AG09309 (cell line): ENCODE measurements at places on chromosomes 12 and 14.

- DNase-seq, result no peak
Measured at GRCh38 chr14:52789118-52789517, 2.3 kb downstream of the GNPNAT1 start.

DNA sequence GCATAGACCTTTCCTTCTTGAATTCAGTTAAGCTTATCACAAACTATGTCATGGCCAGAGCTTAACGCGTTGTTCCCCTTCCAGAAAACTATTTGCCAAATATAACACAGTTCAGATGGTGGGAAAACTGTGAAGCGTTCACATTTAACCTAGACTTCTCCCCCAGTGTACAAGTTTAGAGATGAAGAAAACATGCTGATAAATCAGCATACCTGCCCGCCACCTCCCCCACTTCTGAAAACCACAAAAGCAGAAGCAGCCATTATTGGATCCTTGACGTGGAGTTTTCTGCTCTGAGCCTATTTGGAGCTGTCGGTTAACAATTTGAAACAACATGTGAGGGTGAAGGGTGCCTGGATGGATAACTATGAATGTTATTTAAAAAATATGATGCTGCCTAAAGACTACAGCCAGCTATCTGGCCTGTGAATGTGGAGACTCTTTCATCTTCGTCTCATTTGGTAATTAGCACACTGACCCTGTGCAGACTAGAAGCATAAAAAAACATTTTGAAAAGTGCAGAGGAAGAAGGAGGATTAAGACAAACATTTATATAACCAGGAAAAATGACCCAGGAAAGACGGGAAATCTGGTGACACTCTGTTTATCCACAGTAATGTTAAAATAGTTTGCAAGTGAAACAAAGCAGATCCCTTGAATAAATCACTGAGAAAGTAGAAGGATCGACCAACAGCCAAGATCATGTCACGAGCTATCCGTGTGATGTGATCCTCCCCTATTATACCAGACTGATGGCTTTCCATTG lies 408.2 kb downstream of the AEBP2 start:
- no peak for DNase-seq

- peak; percentile 66 for DNase-seq
Measured at GRCh38 chr14:32709027-32709426, 229.7 kb upstream of the NPAS3 start.

DNA sequence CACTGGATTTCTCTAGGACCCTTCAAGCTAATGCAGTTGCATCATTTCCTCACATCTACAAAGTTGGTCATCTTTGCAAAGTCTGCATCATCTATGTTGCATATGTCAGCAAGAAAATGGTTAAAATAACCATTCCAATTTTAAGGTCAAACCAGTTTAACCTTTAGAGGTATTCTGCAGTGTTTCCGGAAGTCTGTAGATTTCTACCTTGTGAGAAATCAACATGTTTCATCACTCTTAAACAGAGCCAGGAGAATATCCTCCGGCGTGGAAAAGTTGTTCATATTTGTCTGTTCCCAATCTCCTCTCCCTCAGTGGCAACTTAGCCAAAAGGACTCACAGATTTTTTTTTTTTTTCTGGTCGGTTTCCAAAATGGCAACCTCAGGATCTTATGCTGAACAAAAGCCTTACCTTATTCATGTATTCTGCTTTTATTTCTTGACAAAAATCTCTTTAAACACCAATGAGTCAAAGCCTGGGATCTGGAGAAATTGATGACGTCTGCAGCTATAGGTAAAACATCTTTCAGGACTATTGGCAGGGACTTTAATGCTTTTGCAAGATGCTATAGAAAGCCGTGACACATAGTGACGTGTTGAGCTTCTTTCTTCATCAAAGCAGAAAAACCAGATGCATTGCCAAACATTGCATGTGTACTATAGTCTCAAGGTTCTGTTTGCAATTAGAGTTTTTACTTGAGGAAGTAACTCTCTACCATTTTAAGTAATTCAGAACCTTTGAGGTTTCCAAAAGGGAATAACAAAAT lies 16.0 kb upstream of the CDK17 start:
- DNase-seq, result peak; percentile 86

DNA sequence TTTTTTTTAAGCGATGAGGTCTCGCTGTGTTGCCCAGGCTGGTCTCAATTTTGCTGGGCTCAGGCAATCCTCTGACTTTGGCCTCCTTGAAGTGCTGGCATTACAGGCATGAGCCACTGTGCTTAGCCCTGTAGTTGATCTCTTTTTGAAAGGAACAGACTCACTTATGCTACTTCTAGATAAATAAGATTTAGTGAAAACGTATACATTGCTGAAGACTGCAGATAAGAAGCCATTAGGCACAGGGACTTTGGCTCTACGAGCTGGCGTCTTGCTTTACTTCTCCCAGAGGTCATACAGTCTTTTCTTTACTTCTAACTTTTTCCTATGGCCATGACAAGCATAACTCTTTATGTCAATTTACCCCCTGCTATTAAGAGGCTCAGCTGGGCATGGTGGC lies 9.4 kb downstream of the PTGR2 start:
- no peak for DNase-seq

- DNase-seq, result no peak
Measured at GRCh38 chr14:76053572-76054355, 68.2 kb downstream of the IFT43 start.

DNA sequence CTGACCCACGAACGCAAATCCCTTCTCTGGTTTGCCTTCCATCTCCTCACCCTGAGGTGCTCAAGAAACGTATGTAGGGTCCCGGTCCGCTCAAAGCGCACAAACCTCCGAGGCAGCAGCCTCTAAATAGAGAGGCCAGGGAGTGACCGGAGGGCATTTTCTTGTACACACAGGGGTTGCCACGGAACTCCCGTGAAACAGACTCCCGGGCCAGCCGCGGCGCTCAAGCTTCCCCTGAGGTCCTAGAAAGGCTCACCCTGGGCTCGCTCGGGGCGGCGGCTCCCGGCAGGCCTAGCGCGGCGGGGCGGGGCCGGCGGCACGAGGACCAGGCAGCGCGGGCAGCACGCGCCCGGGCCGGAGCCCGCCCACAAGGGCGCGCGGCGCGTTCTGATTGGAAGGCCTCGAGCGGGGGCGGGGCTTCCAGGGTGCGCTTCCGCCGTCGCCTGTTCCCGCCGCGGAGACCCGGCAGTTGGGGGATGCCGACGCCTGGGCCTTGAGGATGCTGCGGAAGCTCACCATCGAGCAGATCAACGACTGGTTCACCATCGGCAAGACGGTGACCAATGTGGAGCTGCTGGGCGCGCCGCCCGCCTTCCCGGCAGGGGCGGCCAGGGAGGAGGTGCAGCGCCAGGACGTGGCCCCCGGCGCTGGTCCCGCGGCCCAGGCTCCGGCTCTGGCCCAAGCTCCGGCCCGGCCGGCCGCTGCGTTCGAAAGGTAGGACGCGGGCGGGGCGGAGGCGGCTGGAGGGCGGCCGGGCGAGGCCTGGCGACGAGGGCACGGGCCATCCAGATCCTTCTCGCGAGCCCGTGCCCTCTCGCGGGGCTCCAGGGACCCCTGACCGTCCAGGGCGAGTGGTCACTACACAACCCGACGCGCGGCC lies at the start of gene TDRD9:
TDRD9 (plus strand) TSS at position 446 of the 880 bp plus-strand sequence; CDS start at position 500, 54 bp downstream.
- DNase-seq, result no peak

DNA sequence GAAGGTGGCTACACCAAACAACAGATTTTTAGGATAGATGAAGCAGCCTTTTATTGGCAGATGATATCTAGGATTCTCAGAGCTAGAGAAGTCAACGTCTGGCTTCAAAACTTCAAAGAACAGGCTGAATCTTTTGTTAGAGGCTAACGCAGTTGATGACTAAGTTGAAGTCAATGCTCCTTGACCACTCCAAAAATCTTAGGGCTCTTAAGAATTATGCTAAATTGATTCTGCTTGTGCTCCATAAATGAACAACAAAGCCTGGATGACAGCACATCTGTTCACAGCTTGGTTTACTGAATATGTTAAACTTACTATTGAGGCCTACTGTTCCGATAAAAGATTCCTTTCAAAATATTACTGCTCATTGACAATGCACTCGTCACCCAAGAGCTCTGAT lies 13.0 kb upstream of the CDKN3 start:
- no peak for DNase-seq
